NCI-H1417 treated with DMSO at 0.1 percent for 48 hours (cell line): ENCODE measurements at places on chromosomes 3 and 15.

DNA sequence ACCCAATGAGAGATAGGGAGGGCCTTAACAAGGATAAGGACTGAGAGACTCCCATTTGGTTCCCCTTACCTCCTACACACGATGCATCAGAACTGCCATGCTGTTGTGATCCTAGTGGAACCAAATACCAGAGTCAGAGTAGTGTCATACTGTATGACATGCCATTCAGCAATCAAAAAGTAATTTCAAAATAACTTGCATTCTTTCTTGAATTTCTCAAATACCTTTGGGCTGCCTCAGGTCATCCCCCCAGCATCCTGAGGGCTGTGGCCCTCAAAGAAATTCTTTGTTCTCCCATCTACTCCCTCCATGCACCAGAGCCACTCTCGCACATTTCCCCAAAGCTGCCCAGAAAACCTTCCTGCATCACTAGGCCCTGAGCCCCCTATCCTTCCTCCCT lies 68.9 kb upstream of the PPP2R3A start:
- DNase-seq: no peak

DNA sequence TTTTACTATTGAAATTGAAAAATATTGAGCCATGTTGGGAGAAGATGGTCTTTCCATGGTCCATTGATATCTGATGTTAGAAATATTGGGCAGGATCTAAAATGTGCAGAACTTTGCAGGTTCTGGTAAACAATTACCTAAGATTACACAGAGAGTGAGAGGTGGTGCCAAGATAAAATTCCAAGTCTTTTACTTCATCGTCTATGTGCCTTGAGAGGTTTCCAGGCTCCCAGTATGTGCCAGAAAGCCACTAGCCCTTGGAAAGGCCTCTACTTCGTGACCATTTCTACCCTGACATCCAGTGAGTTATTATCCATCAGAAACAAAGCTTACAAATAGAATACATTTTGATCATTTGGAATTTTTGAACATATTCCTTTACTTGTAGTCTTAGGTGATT lies 27.6 kb downstream of the CD200 start:
- DNase-seq: no peak

- no peak for DNase-seq
Observed at GRCh38 chr3:8103954-8104353, 397.7 kb upstream of the LMCD1 start.

DNA sequence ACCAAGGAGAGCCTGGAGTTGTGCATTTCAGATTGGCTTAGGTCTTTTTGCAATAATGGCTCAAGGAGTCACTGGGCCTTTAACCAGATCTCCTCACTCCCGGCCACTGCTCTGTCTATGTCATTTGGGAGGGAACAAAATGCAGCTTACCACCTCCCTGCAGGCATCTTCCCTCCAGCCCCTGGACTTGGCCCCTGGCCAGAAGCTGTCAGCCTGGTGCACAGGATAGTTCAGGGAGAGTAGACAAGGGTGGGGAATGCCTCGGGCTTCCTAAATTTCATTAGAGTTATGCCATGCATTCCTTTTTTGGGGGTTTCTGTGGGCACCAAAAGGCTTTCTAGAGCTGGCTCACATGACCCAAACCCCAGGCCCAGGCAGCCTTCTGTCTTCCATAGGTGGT lies 70.2 kb upstream of the HRH1 start:
- DNase-seq: no peak

DNA sequence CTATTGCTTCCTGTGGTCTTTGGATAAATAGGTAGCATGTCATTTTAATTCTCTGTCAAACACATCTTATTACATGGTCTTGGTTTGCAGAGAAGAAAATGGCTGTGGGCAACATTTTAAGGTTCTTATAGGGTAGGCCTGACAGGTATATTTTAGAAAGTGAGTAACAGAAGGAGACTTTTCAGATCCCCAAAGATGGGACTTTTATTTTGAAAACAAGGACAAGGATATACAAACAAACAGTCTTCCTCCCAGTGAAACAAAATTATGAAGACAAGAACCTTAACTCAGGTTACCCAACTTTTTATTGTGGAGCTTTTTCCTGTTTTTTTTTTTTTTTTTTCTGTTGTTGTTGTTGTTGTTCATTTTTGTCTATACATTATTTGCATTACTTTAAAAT lies 916.2 kb downstream of the NTRK3 start:
- DNase-seq: no peak
